ENCODE measurements at places on chromosomes 5 and 9.
A peak's percentile ranks its signal among the peaks of the same experiment; 100 is the strongest.

DNA sequence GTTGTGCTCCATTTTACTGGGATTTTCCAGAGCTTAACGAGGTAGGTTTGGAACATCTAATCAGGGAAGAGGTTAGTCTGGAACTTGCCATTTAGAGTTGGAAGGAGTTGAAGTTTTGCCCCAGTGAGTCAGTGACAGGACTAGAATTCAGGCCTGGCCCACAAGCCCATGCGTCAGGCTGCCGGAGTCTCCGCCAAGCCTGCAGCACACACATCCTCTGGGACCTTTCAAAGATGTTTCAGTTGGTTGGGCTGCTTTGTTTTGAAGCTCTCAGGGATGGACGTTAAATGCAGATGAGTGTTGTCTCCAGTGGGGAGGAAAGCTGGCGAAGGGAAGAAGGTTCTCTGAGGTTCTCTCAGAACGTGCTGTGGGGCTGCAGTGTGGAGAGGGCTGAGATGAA is 147.0 kb downstream of the PSAT1 start:
- DNase-seq: no peak

DNA sequence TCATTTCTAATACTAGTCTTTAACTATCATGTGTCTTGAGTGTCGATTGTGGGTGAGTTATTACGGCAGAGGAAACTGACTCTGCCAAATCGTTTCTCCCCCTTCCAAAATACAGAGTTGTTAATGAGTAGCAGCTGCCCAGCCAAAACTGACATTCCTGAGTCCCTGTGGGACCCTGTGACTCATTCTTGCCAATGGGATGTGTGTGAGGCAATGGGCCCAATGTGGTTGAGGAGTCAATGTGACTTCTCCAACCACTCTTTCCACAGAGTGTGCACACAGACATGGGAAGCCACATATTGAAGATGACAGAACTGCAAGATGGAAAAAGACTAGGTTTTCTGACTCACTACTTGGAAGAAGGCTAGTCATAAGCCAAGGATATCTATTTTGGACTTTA is 434.7 kb downstream of the DTWD2 start:
- peak; percentile 99 for DNase-seq

DNA sequence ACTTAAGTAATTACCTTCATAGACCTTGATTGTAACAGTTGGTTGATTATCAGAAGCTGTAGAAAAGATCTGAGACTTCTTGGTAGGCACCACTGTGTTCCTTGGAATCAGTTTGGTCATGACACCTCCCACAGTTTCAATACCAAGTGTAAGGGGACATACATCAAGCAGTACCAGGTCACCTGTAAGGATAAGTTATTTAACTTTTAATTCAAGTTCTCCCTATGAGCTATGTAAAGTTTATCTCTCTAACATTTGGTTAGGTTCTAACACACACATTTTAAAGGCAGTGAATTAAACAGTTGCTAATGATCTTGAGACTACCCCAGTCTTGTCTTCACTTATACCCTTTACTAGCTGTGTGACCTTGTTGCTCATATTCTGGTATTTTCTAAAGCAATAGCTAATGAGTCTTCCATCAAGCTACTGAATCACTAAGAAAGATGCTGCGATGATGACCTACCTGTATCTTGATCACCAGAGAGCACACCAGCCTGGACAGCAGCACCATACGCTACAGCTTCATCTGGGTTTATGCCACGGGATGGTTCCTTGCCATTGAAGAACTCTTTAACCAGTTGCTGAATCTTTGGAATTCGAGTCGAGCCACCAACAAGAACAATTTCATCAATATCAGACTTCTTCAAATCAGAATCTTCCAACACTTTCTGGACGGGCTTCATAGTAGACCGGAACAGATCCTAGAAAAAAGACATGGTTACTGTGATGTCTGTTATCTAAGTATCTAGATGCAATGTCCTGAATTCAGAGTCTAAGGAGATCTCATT is 2.8 kb downstream of the HSPA5 start:
- no peak for DNase-seq

GRCh38 chr5:97923997-97924396 is 741.0 kb upstream of the RIOK2 start:
- no peak for DNase-seq

DNA sequence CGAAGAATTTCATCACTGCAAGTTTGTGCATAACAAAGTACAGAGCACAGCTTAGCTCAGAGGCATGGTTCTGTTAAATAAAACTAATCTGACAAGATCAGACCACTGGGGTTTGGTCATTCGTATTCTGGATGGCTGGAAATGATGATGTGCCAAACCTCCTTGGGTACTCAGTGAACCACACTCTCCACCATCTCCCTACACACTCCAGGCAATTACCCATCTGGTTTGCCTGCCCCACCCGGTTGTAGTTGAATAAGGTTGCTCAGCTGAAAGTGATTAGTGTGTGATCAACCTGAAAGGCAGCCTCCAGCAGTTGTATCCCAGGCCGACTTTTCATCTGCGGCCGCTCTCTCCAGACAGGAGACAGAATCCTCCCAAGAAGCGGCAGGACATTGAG is 371.4 kb downstream of the TLE1 start:
- DNase-seq: peak; percentile 36

DNA sequence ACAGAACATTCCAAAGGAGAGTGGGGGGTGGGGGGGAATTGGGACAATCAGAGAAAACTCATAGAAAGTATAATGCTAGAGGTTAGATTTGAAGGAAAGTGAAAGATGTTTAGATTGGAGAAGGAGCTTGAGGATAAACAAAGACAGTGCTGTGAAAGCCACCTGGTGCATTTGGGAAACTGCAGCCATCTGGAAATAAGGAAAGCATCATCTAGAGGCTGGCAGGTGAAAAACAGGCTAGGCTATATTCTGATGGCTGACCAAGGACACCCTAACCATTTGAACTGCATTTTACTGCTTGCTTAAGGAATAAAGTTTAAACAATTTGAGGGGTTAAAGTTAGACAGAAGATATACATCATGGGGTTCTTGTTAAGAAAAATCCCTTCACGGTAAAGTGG is 296.4 kb downstream of the CETN3 start:
- no peak for DNase-seq

DNA sequence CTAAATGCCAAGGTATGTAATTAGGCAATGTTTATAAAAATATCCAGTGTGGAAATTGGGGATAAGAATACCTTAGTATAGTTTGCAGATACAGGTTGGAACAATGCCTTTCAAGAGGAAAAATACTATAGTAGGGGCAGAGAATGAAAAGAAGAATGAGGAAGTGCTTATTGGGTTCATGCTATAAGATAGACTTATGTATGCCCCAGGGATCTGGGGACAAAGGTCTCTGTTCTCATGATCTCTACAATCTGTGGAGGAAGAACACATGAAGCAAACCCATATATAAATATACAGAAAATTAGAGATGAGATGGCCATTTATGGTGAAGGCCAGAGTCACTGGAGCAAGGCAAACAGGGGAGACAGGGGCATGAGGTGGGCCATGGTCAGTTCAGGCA is 106.5 kb upstream of the DAB2 start:
- DNase-seq: no peak

- DNase-seq: no peak
These were observed 114.2 kb upstream of the ADAMTS16 start for GRCh38 chr5:5025774-5026408.

GRCh38 chr9:120484162-120484561 is 95.8 kb downstream of the CDK5RAP2 start:
- no peak for DNase-seq

- DNase-seq: no peak
These were observed 50.4 kb downstream of the POC5 start for GRCh38 chr5:75666801-75667200.

- peak; percentile 37 for DNase-seq
These were observed 365.7 kb downstream of the SPATA31D1 start for GRCh38 chr9:82354279-82354659.

DNA sequence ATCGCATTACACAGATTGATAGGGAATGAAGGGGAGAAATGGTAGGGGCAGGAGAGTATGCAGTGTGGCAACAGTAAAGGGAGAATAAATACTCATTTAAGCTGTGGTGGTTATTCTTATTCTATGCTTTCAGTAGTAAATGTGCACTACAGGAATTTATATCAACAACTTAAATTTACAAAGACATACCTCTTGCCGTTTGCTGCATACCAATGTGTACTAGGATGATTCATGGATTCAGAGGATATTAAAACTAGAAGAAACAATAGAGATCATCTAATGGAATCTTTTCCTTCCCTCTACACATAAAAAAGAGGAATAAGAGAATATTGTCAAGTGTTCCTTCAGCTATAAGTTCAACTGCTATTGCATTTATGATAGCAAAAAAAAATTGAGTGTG is 103.3 kb upstream of the RASA1 start:
- DNase-seq: no peak

- DNase-seq: no peak
These were observed 13.5 kb downstream of the TRAF1 start for GRCh38 chr9:120912958-120913646.

- no peak for DNase-seq
These were observed 9.2 kb upstream of the ISL1 start for GRCh38 chr5:51373880-51374523.

DNA sequence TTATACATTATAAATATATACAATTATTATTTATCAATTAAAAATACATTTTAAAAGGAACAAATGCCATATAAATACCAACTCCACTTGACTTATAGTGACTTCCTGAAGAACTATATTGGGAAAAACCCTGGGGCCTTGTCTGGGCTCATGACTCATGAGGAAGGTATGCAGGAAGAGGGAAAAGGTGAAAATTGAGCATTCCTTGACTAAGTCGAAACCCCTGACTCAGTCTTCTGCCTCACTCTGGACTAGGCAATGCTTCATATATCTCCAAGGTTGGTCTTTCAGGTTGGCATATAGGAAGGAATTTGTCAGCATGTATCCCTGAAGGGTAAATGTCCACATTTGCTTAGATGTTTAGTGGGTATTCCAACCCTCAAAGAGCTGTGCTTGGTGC is 78.5 kb downstream of the SH3TC2 start:
- no peak for DNase-seq

DNA sequence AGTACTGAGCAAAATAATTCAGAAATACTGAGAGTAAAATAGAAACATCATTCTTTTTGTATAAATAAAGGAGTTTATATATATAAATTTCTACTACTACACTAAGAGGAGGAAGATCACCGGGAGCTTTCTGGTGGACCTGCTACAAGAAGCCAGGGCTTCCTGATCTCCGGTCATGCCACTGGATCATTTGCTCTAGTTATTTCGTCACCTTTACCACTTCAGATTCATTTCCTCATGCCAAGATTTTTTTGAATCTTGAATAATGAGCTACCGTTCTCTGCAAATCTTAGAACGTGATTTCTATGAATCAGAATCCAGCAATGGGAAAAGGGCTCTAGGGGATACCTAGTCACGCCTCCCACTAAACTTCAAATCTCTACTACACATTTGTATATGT is 51.9 kb upstream of the TBC1D9B start:
- DNase-seq: no peak
